ENCODE measurements at places on chromosomes 11 and 22.
A peak's percentile ranks its signal among the peaks of the same experiment; 100 is the strongest.

DNA sequence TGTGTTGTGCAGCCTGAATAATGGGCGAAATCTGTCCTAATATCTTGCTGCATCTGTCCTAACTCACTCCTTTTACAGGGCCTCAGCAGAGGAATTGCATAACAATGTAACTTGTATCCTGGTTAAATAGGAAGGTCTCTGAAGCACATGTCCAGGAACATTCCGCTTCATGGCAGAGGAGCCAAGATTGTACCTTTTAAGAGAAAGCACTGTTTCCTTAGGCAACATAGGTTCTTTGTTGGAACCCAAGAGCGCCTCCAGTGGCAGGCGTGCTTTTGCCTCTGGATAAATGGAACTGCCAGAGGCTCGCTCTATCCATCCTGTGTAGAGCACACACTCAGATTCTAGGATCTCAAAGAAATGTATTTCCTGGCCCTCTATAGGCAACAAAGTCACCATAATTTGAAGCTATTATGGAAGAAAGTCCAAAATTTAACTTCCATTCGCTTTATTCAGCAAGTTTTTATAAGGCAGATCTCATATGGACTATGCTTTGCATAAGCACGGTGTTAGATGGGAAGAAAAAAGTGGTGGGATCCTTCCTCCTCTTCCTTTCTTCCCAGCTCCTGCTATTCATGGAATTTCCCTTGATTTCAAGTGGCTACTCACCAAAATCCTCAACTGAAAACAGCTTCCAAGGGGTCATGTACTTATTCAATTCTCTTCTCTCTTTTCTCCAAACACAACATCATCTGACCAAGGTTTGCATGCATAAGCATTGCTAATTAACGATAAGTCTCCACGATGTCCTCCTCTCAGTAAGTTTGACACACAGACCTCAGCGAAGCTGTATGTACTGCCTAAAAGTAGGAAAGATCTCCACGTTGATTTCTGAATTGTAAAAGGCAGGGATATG, at the start of gene BLID:
Gene BLID, minus strand, starts transcription at position 692 of the 856 bp plus-strand sequence. Its CDS starts 293 bp downstream, at position 399.
- peak; percentile 43 for DNase-seq

DNA sequence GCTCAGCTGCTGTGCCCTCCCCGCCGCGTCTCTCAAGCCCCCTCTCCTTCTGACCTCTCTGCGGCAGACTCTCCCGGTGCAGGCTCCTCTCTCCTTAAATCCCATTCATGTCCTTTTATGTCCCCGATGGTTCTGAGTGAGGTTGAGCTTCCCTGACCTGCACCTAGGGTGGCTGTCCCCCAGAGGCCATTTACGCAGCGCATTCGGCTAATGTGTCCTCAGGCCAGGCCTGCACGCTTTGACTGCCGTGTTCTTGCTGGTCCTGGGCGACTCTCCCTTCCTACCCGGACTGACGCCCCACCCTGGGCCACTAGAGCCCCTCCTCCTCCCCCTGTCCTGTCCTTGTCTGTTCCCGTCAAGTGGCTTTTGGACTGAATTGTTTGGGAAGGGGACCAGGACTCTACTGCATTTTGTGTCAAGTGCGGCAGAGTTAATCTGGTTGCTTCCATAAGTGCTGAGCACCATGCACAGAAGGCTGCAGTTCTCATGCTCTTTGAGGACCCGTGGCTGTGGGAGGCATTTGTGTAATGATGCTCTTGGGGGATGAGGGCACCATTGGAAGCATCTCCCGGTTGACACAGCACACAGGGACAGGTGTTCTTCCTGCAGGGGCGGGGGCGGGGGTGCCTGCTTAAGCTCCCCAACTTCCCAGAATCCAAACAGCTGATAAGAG, 37.1 kb downstream of the IGHMBP2 start:
- DNase-seq: no peak

- DNase-seq: peak; percentile 41
These were observed 15.6 kb upstream of the ARHGAP42 start for GRCh38 chr11:100671471-100671870.

GRCh38 chr11:90241414-90241813, 18.6 kb upstream of the CHORDC1 start:
- no peak for DNase-seq

- peak; percentile 84 for DNase-seq
These were observed 632 bp downstream of the AP5B1 start for GRCh38 chr11:65779919-65780769.

DNA sequence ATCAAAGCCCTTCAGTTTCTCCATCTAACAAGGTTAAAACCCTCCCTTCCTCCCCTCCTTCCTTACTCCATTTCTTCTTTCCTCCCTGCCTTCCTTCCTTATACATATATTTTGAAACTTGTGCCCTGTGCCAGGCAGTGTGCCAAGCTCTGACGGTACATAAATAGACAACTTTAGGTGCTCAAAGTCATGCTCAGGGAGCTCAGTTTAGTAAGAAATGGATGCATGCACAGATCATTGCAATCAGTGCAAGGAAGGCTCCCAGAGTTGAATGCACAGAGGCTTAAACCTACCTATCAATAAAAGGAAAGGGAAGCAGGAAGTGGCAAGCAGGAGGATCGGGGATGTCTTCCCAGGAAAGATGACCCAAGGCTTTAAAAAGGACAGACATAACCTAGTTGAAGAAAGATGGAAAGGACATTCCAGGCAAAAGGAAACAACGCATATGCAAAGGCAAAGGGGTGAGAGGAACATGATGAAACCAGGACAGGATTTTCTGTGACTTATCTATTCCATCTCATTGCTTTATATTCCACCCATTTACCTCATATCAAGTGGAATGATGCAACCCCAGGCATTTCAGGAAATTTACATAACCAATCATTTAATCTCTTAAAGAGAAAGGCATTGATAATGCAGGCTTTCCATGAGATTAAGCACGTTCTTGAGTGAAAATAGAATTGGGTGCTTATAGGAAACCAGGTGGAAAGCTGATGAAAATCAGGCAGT, 13.2 kb downstream of the FZD4 start:
- no peak for DNase-seq

DNA sequence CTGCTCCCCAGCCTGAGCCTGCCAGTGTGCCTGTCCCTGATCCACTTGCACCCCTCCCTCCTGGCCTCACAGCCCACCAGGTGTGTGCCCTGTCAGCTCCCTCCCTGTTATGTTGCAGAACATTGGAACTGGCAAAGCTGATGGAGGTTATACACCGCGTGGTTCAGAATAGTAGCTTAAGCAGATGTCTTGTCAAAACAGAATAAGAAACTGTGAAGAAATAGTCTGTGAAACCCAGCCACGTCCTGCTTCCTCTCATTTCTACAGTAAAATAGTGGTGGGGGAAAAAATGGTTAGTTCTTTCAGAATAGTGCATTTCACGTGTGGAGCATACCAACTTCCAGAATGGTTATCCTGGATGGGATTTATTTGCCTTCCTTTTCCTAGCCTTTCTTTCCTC, 161.2 kb upstream of the NAV2 start:
- DNase-seq: no peak

DNA sequence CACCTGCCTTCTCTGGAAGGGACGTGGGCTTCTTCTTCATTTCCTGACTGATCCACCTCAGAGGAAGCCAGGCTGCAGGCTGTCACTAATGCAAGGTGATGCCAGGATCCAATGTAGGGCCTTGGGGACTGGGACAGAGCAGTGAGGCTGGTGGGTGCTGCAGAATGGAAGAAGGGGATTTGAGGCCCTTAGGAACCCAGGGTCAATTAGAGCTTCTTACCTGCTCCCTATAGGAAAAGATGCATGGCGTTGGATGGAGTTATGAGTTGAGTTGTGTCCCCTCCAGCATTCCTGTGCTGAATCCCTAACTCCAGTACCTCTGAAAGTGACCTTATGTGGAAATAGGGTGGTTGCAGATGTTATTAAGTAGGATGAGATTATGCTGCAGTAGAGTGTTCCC, 190.4 kb downstream of the MIAT start:
- DNase-seq: no peak

DNA sequence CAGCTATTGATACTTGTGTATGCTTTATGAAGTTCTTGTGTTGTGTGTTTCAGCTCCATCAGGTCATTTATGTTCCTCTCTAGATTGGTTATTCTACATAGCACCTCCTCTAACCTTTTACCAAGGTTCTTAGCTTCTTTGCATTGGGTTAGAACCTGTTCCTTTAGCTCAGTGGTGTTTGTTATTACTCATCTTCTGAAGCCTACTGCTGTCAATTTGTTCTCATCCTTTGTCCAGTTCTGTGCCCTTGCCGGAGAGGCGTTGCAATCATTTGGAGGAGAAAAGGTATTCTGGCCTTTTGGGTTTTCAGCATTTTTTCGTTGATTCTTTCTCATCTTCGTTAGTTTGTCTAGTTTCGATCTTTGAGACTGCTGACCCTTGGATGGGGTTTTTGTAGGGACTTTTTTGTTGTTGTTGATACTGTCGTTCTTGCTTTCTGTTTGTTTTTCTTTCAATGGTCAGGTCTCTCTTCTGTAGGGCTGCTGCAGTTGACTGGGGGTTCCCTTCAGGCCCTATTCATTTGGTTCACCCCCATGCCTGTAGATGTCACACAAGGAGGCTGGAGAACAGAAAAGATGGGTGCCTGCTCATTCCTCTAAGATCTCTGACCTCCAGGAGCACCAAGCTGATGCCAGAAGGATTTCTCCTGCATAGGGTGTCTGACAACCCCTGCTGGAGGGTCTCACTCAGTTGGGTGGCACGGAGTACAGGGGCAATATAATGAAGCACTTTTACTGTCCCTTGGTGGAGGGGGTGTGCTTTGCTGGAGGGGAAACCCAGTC, 35.9 kb upstream of the MUC15 start:
- DNase-seq: no peak

- no peak for DNase-seq
These were observed 69.7 kb downstream of the FANCF start for GRCh38 chr11:22555881-22556280.

DNA sequence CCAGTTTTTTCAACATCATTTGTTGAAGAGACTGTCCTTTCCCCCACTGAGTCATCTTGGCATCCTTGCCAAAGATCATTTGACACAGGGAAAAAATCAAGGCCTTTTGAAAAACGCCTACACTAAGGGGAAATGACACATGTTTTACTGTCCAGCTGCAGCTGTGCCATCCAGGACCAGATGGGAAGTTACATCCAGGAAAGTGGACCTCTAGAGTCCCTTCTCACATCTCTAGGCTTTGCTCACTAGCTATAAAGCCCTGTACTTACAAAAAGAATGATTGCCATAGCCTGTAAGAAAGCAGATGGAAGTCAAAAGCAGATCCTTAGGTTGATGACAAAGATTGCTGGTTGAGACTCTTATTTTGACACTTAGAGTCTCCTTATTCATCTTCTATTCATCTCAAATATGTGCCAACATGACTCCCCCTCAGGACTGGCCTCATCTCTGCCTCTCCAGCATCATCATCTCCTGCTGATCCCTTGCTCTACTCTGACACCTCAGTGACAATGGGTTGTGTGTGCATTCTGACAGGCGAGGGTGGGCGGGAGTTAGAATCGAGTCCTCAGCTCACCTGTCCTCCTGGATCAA, 22.8 kb downstream of the OSBP2 start:
- DNase-seq: peak; percentile 93

DNA sequence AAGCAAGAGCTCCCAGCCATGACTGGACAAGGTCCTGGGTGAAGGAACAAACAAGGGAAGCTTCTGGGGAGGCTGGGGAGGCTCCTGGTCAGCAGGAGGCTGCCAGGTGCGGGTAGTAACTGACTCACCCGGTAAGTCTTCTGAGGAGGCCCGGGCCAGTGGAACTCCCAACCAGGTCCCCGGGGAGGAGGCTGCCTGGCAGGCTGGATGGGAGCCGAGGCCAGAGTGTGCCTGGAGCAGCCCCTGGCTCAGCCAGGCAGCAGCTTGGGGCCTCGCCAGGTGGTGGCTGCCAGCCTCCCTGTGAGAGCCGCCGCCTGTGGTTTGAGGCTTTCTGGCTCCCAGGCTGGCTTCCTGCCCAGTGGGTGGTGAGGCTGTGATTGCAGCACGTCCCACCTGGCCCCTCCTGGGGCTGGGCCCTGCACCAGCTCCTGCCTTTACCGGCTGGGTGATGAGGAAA, 46.2 kb downstream of the IGF2 start:
- DNase-seq: peak; percentile 19

GRCh38 chr11:15882876-15883454, 473.4 kb downstream of the SOX6 start:
- no peak for DNase-seq

GRCh38 chr22:42433754-42434682, 1.8 kb upstream of the NFAM1 start:
- no peak for DNase-seq

GRCh38 chr11:75654314-75654713, 14.5 kb downstream of the MAP6 start:
- peak; percentile 87 for DNase-seq

GRCh38 chr11:36070213-36070953, 126.5 kb downstream of the LDLRAD3 start:
- no peak for DNase-seq

DNA sequence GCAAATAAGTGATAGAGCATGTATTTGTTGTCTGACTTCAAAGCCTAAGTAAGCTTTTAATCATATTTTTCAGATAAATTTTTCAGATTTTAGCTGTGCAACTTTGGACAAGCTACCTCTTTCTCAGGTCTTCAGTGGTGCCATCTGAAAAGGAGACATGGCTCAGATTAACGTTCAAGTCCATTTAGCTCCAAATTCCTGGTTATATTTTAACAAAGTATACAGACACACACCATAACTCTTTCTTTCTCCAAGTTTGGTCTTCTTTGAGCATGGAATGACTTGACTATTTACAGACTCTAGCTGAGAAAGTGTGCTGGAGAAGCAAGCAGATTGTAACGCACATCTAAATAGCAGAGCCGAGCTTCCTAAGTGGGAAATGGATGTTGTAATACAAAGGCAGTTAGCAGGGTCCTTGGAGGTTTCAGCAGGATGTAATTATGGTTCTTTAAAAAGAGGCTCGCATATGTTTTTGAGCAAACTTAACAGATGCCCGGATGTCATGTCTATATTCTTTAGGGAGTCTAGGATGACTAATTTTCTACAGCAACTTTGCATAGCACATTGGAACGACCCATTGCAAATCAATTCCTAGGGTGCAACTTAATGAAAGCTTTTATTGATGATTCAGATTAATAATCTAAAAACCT, 128.1 kb upstream of the E2F8 start:
- peak; percentile 41 for DNase-seq

DNA sequence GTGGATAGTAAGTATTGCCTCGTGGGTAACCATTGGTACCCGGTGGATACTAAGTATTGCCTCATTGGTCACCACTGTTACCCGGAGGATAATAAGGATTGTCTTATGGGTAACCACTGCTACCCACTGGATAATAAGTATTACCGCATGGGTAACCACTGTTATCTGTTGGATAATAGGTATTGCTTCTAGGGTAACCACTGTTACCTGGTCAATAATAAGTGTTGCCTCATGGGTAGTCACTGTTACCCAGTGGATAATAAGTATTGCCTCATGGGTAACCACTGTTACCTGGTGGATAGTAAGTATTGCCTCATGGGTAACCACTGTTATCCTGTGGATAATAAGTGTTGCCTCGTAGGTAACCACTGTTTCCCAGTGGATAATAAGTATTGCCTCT, 22.6 kb upstream of the NXPE4 start:
- no peak for DNase-seq

All from ELR (cell line).